Neural progenitor cell (in vitro differentiated cells): ENCODE measurements at places on chromosomes 6 and 20. TPM values are rescaled to one million over a fixed set of nuclear protein-coding genes. Genes with fewer than 3 reads are reported as not detected.
A peak's percentile ranks its signal among the peaks of the same experiment; 100 is the strongest.

DNA sequence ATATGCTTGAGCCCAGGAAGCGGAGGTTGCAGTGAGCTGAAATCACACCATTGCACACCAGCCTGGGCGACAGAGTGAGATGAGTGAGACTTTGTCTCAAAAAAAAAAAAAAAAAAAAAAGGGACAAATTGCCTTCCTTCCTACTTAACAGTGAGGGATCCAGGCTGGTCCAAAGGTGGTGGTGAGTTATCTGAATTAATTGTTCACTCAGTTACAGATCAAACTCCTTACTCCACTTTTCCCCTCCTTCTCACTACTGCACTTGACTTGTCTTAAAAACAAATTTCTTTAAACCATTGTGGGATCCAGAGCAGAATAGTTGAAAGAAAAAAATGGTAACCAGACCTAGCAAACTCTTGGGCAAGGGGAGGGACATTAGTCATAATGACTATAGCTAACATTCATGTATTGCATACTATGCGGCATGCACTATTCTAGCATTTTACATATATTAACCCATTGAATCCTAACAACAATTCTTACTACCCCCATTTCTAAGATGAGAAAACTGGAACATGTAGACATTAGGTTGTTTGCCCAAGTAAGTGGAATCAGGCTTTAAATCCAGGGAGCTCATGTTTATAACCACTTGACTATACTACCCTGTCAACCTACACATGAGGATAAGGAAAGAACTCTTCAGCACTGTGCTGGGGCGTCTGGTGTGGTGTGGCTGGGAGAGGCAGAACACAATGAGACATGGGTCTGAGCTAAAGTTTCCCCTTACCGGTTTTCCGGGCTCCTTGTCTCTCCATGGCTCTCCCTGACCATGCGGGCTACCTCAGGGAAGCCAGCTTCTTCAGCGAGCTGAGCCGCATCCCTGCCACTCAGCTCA, 1.5 kb downstream of the GPANK1 start:
- DNase-seq, result no peak

GRCh38 chr6:82573254-82573972, 209.8 kb downstream of the TPBG start:
- no peak for DNase-seq

DNA sequence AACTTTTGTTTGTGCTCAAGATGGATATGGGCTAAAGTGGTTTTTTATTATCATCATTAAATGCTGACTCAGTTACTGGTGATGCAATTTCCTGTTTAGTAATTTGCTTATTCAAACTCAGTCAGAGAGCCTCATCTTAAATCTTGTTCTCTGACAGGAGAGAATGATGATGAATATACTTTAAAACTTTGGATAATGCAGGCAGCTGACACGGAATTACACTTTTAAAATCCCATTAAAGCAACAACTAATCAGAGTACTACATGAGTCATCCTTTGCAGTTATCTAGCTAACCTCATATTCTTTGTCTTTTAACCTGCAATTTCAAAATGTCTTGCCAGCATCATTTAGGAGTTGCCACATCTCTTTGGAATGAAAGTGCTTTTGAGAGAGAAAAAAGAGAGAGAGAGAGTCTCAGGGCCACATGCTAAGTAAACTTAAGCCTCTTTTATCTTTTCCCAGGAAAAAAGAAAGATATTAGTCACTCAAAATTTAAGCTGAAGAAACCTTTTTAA, 9.2 kb upstream of the C6orf141 start:
- DNase-seq, result no peak

DNA sequence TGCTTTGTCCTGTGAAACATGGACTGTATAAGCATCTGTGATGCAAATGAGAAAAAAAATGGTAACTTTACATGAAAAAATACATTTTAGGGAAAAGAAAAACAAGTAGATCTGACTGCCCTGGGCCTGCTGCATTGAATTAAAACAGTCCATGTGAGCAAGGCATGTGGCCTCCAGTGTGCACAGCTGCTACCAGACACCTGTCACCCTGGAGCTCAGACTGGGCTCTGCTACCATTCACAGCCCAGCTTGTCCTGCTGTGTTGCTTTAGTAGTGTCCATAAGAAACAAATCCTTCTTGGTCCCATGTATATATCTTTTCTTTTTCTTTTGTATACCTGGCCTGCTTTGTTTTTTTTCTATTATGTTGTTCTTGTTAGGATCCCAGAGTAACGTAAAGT, 315.9 kb downstream of the NKAIN2 start:
- DNase-seq, result peak; percentile 73

DNA sequence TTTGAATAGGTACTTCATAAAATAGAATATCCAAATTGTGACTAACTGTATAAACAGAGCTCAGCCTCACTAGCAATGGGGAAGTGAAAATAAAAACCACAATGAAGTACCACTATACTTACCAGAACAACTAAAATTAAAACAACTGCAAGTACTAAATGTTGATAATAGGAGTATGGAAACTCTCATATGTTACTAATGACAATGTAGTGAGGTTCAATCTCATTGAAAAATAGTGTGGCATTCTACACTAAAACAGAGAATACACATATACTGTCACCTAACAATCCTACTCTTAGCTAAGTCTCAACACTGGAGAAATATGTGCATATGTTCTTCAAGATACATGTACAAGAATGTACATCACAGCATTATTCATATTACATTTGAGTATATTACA, 132.0 kb upstream of the CARMIL1 start:
- no peak for DNase-seq

DNA sequence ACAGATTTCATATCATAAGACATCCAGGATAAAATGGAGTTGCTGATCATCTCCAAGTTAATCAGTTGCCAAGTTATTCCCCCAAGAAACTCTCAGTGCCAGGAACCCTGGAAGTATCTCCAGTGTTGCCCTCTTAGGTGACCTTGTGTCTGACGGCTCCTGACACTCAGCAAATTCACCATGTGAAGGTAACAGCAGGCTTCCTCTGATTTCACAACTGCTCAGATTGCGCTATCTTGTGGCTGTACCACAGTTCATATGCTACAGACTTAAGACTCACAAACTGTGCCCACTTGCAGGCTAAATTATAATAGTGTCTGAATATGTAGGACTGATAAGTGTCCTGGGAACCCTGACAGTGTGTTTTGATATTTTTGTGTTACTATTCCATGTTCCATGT, 186.6 kb upstream of the OPRM1 start:
- no peak for DNase-seq

SLC22A23 gene
- 0.99 and 3.3 TPM in 2 replicates for total RNA-seq

ECI2 gene
- 33.4 and 49.1 TPM in 2 replicates for total RNA-seq

GGTLC1 gene
- not detected in 2 replicates for total RNA-seq

PRRT1 gene
- 0.40 TPM in 1 of 2 replicates, not detected in the other for total RNA-seq
